ENCODE measurements at places on chromosomes 6 and 20.
A peak's percentile ranks its signal among the peaks of the same experiment; 100 is the strongest.

GRCh38 chr6:169326067-169326799 lies 72.6 kb upstream of the THBS2 start:
- DNase-seq: no peak

DNA sequence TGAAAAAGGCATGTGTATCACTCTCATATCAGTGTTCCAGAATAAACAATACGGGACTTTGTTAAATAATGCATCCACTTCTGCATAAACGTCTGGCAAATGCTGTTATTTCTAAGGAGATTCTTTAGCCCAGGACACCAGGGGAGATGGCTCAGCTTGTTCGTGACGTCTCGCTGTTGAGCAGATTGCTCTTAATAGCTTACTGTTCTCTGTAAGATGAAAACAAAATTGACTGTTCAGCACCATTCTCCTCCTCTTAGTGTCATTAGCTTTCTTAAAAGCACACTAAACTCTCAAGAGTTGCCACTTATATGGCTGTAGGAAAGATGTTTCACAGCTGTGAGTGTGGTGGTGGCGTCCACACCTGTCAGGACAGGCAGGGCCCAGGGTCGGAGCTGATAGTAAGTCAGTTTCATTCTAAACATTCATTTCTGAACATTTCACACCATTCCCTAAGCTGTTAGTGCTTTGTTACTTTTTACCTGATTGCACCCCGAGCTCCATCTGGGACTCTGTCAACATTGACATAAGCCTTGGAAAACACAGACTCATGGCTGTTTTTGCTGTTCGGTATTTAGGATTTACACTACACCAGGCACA lies 132.1 kb downstream of the ZDHHC14 start:
- DNase-seq: peak; percentile 27

GRCh38 chr20:40961686-40962640 lies 66.7 kb upstream of the TOP1 start:
- no peak for DNase-seq

DNA sequence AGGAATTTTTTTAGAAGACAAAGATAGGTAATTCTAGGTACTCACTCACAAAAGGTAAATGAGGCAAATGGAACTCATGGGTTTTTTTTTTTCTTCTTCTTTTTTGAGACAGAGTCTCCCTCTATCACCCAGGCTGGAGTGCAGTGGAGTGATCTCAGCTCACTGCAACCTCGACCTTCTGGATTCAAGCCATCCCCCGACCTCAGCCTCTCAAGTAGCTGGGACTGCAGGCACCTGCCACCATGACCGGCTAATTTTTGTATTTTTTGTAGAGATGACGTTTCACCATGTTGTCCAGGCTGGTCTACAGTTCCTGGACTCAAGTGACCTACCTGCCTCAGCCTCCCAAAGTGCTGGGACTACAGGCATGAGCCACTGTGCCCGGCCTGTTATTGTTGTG lies 126.1 kb downstream of the LRRC1 start:
- no peak for DNase-seq

DNA sequence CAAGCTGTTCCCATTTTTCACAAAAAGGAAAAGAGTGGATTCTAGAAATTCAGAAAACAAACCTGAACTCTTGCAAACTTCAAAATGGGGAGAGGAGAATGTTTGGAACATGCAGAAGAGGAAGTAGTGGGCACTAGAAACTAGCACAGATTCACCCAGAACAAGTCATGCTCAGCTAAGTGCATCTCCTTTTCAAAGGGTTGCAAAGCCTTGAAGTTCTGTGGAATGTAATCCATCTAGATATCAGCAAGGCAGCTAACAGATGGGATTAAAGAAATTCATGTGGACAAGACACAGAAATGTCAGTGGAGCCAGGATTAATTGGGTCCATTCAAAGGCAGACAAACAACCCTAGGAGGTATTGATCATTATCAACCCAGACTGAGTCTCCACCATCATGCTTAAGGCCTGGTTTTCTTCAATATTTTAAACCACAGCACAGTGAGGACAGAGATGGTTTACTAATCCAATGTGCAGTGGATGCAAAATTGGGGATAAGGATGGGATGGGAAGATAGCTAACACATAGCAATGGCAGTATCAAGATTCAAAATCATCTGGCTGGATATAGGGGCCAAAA lies 31.3 kb downstream of the KCNK5 start:
- DNase-seq: no peak

DNA sequence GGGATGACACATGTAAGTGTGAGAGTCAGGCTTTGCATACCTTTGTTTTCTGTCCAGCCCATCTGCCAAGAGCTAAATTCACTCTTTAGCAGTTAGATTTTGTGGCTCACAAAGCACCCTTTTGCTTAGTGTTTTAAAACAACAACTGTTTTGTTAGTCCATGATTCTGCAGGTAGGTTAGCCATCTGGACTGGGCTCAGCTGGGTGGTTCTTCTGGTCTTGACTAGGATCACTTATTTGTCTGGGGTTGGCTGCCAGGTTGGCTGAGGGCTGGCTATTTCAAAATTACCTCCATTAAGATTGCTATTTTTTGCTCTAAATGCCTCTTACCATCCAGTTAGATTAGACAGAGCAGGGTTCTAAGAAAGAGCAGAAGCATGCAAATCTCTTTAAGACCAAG lies 489.3 kb downstream of the BTBD3 start:
- DNase-seq: no peak

GRCh38 chr20:14785065-14785743 lies 447.8 kb upstream of the FLRT3 start:
- DNase-seq: no peak

DNA sequence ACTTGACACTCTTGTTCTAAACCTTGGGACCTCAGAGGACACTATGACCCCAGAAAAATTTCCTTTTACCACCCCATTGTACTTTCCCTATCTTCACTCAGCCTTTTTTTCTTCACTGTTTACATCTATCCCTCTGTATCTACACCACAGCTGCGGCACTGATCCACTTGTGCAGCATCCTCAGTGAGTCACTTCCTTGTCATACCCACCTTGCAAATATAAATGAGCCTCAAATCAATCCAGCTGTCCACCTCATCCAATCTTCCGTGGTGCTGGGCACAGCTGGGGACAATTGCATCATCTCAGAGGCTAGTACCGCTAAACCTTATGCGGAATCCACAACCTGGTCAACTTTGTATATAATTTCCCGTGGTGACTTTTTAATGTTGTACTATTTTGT lies 710.5 kb downstream of the QKI start:
- DNase-seq: no peak

DNA sequence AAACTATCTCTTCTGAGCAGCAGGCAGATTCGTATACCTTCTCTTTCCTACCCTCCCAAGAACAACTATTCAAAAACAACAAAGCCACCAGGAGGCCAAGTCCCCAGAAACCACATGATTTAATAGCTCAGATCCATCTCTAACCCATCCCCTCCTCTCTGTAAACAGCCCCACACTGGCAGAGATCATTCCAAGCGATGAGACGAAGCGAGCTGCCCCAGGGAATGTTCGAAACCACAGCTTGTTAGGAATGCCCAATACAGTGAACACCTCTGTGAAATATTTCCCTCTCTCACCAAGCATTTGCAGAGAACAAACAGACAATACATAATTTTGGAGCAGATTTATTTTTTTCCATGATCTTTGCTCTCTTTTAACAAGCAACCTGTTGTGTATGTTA lies 231.8 kb downstream of the SOD2 start:
- no peak for DNase-seq

GRCh38 chr6:104566411-104566810 lies 293.3 kb downstream of the HACE1 start:
- no peak for DNase-seq

DNA sequence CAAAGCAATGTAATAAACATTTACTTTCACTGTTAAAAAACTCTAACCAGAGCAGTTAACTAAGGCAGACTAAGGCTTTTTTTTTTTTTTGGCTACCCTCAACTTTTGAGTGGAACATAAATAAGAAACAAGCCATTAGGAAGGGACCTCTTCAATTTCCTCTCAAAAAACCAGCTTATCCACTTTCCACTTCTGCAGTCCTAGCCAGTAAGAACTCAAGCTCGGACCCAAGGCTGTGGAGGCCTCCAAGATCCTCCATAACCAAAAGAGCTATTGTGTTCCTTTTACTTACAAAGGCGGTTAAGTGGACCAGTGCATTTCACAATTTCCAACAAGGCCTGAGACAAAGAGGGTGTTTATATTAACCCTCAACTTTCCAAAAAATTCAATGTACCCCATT lies 5.3 kb downstream of the KCNK5 start:
- no peak for DNase-seq

DNA sequence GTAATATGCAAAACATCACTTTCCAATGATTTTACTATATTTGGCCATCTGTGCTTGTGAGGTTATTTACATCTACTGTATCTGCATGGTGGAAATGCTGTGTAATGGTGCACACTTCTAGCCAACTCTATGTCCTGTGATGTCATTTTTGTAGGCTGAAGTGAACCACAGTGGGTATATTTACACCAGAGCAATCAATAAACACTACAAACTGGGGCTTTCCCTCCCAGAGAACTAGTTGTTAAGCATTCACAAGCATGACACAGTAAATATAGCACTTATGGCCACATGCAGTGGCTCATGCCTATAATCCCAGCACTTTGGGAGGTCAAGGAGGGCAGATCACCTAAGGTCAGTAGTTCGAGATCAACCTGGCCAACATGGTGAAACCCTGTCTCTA lies 4.9 kb downstream of the SLC22A2 start:
- DNase-seq: no peak

DNA sequence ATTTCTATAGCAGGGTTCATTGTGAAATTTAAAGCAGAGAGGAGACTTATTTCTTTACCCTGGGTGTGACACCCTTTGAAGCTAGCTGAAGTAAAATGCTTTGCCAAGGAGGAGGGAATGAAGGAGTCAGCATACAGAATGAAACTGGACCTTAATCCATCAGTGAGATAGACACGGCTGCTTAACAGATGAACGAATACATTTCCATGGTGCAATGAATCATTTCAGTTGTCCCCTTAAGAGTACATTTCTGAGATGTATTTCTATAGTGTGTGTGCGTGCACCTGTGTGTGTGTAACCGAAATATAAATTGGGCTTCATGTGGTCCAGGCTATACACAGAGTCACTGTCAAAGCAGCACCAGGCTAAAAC lies 73.8 kb upstream of the CD93 start:
- DNase-seq: peak; percentile 25

GRCh38 chr6:93571346-93571745 lies 152.0 kb upstream of the EPHA7 start:
- no peak for DNase-seq

DNA sequence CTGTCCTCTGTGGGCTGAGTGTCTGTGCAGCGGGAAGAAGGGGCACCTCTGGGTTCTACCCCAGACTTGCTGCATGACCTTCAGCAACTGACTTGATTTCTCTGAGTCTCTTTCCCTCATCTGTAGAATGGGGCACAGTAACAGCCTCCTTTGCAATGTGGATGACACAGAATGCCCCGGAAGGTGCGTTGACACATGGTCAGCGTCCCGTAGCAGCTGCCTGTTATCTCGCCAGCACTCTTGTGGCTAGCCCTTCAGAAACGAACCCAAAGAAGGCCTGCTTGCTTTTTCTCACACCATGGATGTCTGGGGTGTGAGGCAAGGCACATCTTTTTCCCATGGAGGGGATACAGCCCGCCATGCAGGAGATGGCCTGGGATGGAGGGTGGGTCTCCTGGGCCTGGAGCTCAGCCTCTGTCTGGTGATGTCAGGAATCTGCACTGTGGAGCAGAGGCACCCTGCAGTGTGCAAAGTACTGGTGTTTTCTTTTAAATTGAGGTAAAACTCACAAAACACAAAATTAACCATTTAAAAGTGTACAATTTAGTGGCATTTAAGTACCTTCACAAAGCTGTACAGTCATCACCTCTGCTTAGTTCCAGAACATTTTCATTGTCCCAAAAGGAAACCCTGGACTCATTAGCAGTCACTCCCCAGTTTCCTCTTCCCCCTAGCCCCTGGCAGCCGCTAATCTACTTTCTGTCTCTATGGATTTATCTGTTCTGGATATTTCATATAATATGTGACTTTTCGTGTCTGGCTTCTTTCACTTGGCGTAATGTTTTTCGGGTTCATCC lies 59.8 kb upstream of the FAM83D start:
- no peak for DNase-seq

DNA sequence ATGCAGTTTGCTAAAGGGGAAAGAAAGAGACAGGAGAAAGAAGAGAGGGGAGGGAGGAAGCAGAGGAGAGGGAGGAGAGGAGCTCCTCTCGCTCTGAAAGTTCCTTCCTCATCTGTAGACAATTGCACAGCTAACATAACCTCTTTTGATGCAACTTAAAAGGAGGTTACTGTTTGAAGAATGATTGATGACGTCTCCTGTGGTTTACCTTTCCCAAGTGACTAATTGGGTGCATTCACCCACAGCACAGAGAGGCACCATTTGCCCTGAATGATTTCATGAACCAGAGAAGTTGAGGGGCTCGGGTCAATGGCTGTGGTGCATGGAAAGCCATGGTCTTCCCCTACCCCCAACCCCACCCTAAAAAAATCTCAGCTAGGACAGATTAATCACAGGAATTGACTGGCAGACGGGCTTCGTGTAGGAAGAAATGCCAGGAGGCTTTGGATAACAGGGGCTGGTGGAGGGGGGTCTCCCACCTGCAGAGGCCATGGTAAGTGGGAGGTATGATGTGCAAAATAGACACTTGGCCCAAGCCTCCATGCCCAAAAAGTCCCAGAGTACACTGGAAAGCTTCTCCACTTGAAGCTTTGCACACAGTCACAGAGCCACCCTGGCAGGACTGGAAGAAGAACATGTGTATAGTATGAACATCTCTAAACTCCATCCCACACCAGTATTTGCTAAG lies 213.7 kb downstream of the ANKRD60 start:
- DNase-seq: no peak

- no peak for DNase-seq
Observed at GRCh38 chr6:152404936-152405595, 232.1 kb downstream of the SYNE1 start.

- no peak for DNase-seq
Observed at GRCh38 chr6:162262466-162263196, 464.9 kb downstream of the PRKN start.

- no peak for DNase-seq
Observed at GRCh38 chr6:16284472-16284871, 46.1 kb downstream of the GMPR start.

GRCh38 chr20:43185901-43186300 lies 3.8 kb downstream of the PTPRT start:
- DNase-seq: no peak

DNA sequence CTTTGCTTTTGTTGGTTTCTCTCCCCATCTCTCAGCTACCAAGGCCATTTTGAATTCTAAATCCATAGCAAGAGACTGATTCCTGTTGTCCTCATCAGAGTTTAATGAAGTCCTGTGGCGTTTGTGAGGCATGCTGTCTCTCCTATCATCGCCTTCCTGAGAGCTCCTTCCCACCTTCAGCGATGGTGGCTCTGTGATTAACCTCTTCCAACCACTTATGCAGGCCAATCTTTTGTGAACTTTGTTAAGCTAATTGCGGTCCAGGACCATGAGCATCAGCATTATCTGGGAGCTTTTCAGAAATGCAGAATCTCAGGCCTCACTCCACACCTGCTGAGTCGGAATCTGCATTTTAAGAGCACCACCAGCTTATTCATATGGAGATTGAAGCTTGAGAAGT lies 272.5 kb upstream of the CDYL start:
- no peak for DNase-seq

- no peak for DNase-seq
Observed at GRCh38 chr20:45157962-45158361, 16.7 kb upstream of the PI3 start.

- no peak for DNase-seq
Observed at GRCh38 chr6:17728551-17729222, 22.0 kb upstream of the NUP153 start.
